ENCODE measurements at places on chromosomes 2 and 18.

GRCh38 chr18:55477499-55477859 lies 110.5 kb downstream of the TCF4 start:
- DNase-seq, result no peak

- DNase-seq, result no peak
These were observed 36.7 kb upstream of the ST8SIA5 start for GRCh38 chr18:46793565-46793964.

DNA sequence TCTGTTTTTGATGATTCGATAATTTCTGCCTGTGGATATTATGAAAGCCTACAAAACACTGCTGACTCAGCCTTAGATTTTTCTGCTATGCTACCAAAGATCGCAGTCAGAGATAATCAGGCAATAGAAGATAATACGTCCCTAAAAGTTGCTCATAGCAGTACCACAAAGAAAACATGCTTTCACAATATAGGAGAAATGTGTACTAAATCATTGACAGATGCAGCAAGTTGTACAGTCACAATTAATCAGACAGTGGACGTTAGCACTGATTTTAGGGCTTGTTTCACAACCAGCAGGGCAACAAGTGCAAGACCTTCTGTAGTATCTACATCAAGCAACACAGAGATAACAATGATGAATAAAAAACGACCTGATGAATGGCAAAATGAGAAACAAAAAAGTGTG lies 19.5 kb downstream of the RBM44 start:
- no peak for DNase-seq

- no peak for DNase-seq
These were observed 20.2 kb downstream of the SCYGR8 start for GRCh38 chr2:227765788-227766372.

GRCh38 chr2:26274058-26274613 lies 29.4 kb downstream of the HADHB start:
- DNase-seq, result no peak

DNA sequence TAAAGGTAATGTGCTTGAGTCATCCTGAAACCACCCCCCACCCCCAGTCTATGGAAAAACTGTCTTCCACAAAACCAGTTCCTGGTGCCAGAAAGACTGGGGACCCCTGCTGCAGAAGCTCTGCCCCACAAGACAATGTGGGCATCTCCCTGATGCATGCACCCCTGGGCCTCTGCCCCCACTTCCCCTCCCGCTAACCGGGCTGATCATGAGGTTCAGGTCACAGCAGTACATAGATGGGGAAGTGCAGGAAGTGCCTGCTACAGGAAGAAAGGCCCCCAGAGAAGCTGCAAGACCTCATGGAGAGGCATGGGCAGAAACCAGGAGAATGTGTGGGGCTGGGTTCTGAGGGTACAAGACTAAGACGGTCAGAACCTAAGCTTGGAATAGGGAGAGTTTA lies 243.4 kb upstream of the ID2 start:
- no peak for DNase-seq

DNA sequence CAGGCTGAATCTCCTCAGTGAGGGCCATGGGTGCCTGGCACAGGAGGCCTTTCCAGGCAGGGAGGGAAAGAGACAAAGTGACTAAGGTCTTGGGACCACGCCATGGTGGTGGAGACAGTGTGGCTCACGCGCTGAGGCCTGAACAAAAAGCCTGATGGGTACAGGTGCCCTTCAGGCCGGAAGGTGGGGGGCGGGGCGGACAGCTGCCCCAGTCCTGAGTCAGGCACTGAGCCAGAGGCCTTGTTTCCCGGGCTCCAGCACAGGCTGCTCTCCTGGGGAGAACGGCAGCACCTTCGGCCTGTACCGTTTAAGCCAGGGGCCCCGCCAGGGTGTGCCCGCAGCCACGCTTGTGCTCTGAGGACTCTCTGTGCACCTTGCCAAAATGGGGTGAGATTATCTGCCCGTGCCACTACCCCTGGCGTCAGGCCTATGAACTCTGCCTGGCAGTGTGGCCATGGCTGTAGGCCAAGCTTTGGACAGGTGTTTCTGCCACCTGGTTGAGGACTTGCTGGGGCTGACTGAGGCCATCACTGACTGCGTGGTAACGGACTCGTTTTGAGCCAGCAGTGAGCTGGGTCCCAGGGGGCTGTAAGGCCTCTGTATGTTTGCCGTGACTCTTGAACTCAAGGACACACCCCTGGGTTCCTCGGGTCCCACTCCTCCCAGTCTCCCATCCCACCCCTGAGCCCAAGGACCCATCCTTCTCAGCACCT lies 31.7 kb upstream of the DNMT3A start:
- DNase-seq, result no peak

GRCh38 chr18:11073971-11074370 lies 75.4 kb downstream of the PIEZO2 start:
- no peak for DNase-seq

DNA sequence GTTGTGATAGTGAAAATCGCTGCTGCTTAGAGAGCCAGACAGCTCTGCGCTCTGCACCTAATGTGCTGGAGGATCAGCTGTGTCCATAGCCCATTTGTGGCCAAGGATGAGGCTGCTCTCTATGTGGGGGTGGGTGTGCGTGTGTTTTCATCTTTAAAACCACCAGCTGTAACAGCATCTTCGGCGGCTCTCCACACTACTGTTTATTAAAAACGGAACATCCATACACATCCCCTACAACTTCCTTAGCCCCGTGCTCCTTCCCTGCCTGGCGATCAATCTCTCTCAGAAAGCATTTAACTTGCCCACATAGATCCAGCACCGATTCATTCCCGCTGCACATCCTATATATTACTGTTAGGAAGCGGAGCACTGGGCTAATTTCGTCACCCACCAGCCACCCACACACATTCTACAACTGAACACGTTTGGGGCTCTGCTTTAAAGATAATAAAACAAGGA lies 1.6 kb downstream of the CELF4 start:
- no peak for DNase-seq

DNA sequence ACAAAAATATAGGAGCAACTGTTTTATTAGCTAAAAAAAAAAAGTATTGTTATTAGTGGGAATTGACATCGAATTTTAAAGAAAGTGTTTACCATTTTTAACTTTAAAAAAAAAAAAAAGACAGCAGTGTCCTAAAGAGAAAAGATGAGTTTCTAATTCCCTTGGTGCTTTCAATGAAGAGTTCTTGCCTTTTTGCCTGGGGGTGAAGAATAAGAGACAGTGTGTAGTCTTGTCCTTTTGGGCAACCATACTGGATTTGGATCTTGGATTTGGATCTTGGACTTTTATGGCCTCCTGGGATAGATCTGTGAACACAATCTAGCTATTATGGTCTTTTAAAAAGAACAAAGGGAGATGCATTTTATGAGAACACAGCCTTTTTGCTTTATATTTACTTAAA lies 60.2 kb upstream of the GLS start:
- no peak for DNase-seq

- no peak for DNase-seq
These were observed 435.7 kb downstream of the TXNL1 start for GRCh38 chr18:56202678-56203077.

DNA sequence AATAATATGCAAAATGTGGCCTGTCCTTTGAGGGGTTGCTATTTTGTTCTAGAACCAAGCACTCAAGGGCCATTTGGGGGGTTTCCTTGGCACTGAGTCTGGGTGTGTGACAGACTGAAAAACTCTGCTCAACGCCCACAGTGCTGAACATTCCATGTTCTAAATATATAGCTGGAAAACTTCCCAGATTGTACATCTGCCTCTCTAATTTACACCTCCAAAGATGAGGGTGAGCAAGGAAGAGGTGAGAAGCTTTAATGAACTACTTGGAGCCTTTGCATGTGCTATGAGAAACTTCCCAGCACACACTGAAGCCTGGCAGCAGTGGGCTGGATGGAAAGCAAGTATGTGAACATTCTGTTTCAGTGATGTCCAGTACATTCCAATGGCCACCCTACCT lies 296.7 kb upstream of the KCNH7 start:
- DNase-seq, result no peak

GRCh38 chr2:65264821-65265670 lies 37.4 kb downstream of the ACTR2 start:
- DNase-seq, result peak; percentile 47

GRCh38 chr2:195495966-195496365 lies 161.1 kb upstream of the SLC39A10 start:
- no peak for DNase-seq
